CD4-positive, alpha-beta memory T cell (primary cell): ENCODE measurements at places on chromosomes 11 and 22.

DNA sequence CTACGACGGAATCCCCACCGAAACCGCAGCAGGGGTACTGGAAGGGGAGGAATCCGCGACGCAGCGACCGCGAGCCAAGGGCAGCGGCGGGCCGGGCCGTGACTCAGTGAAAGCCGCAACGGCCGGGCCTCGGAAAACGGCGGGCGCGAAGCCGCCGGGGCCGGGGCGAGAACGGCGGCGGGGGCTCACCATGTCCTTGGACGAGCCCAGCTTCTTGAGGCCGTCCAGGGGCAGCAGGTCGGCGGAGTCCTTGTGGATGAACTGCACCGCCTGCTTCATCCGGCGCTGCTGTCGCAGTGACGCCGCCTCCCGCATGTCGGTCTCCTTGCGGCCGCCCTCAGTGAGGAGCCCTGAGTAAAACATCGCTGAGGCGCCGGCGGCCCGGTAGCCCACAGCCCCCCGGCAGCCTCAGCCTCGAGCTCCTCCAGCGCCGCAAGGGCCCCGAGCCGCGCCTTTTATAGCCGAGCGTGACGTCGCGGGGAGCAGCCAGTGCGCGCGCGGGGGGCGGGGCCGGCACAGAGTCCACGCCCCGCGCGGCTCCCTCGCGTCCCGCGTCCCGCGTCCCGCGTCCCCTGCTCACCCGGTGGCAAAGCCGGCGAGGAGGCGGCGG lies at the start of gene NRIP3:
NRIP3 (minus strand) TSS at position 429 of the 610 bp plus-strand sequence; CDS start at position 363, 66 bp downstream.
- peak; percentile 82 for DNase-seq

DNA sequence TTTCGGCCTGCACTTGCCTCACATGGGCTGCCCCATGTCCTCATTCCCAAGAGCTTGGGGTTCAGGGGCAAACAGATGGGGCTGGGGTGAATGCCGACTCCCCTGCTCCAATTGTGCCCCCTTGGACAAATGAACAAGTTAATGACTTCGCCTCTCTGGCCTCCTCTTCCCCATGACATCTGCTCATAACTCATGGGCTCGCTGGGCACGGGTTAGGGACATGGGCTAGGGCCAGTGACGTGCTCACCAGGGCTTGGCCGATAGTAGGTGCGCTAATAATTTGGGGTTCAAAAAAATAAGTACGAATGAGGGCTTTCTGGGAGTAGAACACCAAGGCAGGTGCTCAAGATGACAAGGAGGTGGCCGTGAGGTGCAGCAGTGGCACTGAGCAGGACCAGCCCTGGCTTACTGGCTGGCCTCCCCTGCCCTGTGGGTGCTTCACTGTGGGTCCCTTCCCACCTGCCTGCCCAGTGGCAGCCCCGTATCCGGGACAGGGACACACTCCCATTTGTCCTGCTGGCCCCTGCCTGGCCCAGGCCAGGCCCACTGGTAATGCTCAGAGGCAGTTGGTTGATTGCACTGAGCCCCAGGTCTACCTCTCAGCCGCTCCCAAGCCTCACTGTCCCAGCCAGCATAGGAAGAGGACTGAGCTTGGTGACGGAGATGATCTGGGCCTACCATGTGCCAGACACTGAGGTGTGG lies 12.3 kb downstream of the CBX6 start:
- no peak for DNase-seq

GRCh38 chr11:25180187-25180586 lies 683.3 kb downstream of the LUZP2 start:
- no peak for DNase-seq

DNA sequence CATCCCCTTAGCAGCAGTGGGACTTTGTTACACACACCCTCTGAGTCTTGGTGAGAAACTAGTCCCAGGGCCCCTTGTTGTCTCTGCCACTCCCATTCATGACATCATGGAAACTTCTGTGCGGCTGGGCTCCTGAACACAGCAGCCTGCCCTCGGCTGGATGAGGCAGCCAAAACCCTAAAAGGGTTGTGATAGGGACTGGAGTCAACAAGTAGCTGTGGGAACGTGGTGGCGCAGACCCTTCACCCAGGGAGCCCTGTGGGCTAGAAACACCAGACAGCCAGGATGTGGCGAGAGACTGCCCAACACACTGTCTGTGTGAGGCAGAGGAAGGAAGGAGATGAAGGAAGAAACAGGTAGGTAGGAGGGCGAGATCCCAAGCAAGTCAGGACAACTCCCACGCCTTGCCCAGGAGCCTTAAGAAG lies 3.9 kb downstream of the CD3D start:
- DNase-seq = peak; percentile 90

- no peak for DNase-seq
Measured at GRCh38 chr11:29173660-29174062, 843.2 kb downstream of the KCNA4 start.

DNA sequence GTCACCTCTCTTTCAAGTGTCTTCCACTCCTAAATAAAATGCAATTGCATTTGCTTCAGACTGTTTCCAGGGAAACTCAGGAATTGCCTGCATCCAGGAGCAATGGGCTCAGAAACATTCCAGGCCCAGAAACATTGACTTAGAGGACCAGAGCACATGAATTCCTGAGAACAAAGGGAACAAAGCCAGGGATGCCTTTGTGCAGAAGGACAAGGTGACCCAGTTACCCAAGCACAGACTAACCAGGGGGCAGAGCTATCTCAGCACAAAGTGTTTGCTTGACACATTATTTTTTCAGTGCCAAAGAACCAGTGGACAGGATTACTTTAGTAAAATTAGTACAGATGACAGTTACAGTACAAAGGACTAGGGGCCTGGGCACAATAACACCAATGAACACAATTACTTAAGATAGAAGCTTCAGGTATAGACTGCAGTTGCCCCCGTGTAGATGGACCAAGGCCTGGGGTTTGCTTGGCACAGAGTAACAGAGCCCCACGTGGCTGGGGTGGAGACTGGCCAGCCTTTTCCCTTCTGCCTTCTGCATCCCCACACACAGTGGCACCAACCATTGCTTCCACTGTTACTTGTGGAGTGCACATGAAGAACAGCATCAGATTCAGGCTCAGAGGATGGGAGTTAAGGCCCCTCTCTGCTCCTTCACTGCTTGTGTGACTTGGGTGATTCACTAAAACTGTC lies 500.8 kb downstream of the INSC start:
- no peak for DNase-seq

DNA sequence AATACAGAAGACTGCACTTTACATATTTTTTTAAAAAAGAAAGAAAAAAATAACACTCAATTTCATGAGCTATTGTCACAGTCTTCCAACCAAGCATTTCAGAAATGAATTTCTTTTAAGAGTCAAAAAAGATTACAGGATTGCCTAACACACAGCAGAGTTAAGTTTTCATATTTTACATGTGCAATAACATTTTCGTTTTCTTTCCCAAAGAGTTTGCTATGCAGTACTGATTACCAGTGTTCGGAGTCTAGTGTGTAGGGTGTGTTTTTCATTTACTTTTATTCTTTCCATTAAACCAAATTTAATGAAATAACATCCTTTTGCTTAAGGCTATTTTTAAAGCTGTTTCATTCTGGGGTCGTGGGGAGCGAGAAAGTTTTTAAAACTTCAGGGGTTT lies 53.2 kb downstream of the MN1 start:
- DNase-seq = no peak

- no peak for DNase-seq
Measured at GRCh38 chr11:122434786-122435185, 220.7 kb upstream of the UBASH3B start.

DNA sequence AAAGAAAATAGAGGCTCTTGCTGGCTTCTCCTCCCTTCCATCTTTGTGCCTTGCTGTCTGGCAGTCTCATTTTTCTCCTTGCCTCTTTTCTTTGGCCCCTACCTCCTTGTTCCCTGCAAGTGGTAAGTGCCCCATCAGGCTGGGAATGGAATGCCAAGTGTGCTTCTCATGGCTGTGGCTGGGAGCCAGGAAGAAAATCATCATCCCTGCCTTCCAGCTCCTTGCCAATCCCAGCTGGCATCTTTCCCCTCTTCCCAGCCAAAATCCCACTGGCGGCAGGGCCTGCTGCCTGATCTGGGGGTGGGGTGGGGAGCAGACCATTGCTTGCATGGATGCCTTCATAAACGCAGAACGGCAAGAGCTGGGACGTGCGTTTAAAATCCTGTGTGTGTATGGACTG lies 27.0 kb upstream of the SLC25A18 start:
- DNase-seq = no peak

DNA sequence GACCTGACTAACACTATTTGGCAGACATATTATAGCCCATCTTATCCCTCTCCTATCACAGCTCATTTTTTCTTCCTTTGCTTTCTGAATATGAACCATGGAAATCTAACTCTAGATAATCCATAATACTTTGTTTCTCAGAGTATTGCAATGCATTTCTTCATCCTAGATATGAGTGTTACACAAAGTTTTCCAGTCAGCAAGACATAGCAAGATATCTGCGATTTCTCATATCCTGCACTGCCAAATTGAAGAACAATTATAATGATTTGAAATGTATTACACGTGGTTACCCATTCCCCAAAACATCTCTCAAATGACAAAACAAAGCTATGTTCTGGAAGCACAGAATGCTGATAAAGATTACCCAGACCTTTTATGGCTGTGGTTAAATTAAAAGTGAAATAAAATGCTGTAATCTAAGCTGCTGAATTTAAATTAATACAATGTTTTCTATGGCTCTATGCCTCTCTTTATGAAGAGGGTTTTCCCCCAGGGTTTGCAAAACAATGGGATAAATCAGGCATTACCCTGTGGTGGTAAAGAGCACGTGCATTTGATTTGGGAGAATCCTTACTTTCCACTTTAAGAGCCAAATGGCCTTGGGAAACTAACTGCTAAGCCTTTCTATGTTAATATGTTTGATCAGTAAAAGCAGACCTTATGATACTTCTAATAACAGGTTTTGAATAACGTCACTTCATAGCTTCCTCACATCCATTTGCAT lies 1291.0 kb upstream of the CNTN5 start:
- DNase-seq = no peak

- no peak for DNase-seq
Measured at GRCh38 chr22:50699756-50700386, 27.2 kb downstream of the SHANK3 start.

- peak; percentile 14 for DNase-seq
Measured at GRCh38 chr11:76918941-76919386, 58.2 kb downstream of the ACER3 start.

DNA sequence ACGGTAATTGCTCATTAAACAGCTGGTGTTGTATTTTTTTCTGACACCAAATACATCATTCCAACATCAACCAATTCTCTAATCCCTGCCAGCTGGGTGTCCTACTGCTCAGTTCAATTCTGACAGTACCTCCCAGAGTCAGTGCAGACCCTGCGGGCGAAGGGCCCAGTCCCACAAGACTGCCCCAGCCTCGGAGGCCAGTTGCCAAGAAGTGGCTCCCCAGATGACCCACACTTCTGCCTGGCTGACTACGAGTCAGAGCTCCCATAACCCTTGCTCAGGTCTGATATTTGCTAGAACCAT lies 147.2 kb downstream of the CTTN start:
- DNase-seq = no peak

DNA sequence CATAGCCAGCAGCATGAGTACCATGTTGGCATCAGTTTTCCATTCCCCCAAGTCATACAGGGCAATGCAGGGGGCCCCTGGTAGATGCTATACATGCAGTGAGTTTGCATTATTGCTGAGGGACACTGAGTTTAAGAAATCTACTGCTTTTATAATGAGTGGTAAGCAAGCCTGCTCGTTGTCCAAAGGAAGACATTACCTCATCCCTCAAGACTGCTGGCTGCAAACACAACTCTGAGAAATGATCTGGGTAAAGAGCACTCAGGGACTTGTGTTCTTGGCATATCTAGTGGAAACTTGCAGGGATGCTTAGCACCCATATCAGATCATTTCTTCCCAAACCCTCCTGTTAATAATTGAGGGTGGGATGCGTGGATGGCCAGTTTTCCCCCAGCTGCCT lies 77.9 kb downstream of the CWC15 start:
- DNase-seq = no peak

DNA sequence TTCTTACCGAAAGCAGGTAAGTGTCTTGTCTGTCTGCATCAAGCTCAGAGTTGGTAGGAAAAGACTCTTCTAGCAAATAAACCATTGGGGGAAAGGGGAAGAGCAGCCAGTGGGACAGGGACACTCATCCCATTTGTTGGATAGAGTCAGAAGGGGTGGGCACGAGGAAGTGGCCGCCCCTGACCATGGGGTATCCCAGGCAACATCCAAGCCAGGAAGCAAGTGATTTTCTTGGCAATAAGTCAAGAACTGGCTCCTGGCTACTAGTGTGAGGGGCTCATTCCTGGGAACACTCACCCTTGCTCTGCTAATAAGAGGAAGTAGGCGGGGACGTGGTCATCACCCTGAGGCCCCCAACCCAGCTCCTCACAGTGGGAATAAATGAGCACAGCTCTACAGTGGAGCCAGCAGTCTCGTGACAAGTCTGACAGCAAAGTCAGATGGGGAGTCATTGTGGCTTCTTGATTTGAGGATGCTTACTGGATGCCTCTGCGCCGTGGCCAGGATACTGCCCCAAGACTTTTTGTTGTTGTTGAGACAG lies 6.7 kb downstream of the SLC25A18 start:
- DNase-seq = no peak

GRCh38 chr11:933142-933851 lies 7.6 kb downstream of the AP2A2 start:
- DNase-seq = no peak

DNA sequence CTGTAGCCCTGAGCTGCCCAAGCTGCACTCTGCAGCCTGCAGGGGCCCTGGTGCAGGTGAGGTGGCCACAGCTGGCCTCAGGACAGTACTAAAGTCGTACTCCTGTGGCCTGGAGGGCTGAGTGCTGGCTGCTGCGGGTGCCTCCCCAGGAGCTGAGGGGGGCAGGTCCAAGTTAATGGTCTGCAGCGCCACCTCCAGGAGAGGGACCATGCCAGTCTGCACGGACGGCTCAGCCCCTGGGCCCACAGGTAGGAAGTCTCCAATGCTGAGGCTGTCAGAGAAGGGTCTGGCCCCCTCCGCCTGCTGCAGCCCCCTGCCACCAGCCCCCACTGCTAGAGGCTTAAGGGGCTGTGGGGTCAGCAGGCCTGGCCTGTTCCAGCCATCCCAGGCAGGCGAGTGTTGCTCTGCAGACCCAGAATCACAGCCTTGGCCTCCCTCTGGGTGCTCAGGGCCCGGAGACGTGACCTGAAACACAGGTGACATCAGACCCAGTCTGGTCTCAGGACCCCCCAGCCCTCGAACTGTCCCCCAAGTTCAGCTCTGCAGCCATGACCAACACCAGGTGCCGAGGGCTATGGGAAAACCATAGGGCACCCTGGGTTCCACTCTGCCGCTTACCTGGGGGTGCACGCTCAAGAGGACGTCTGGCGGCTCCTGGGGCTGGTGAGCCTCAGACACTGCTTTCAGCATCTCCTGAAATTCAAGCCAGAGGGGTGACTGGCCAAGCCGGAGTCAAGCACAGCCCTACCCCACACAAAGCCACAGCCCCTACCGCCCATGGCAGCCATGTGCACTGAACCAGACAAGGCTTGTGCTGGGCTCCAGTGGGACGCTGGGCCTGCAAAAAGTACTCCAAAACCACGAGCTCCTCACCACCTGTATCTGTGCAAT lies 20.8 kb downstream of the SELENOO start:
- DNase-seq = no peak

GRCh38 chr22:42461511-42461910 lies 29.3 kb upstream of the NFAM1 start:
- no peak for DNase-seq
